ENCODE measurements at places on chromosomes 1 and 21.
A peak's percentile ranks its signal among the peaks of the same experiment; 100 is the strongest.

- DNase-seq: no peak
These were observed 4.5 kb upstream of the IL10RB start for GRCh38 chr21:33261635-33262034.

- peak; percentile 82 for DNase-seq
These were observed 80.1 kb downstream of the STUM start for GRCh38 chr1:226628612-226629155.

GRCh38 chr1:26851106-26851684, 11.8 kb upstream of the SFN start:
- DNase-seq: no peak

GRCh38 chr1:64909031-64909430, 57.3 kb downstream of the JAK1 start:
- no peak for DNase-seq

- DNase-seq: no peak
These were observed 168.2 kb upstream of the DPT start for GRCh38 chr1:168897249-168897648.

GRCh38 chr1:54462597-54463258, 56.5 kb upstream of the SSBP3 start:
- no peak for DNase-seq

DNA sequence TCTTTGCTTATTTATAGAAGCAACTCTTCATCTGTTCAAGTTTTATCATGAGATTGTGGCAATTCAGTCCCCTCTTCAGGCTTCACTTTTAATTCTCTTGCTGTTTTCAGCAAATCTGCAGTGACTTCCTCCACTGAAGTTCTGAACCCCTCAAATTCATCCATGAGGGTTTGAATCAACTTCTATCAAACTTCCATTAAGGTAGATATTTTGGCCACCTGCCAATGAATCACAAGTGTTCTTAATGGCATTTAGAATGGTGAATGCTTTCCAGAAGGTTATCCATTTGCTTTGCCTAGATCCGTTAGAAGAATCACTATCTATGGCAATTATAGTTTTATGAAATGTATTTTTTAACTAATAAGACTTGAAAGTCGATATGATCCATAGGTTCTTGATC, 946.7 kb upstream of the B3GALT2 start:
- DNase-seq: no peak

DNA sequence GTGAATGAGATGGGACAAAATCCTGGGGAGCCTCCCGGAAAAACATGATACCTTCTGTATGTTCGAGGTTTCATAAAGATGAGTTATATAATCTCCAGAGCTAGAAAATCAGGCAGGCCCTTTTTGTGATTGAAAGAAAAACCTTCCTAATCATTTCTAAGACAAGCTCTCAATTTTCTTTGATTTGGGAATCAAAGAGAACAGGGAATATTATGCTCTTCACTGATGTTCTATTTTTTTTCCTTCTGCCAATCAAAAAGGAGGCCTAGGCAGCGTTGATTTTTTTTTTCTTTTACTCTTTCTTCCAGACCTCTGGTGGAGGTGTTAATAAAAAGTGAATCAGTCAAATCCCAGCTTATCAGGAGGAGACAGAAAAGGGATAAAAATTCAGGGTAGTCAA, 34.5 kb downstream of the DIRAS3 start:
- no peak for DNase-seq

GRCh38 chr1:97505289-97505688, 415.5 kb downstream of the DPYD start:
- DNase-seq: no peak

DNA sequence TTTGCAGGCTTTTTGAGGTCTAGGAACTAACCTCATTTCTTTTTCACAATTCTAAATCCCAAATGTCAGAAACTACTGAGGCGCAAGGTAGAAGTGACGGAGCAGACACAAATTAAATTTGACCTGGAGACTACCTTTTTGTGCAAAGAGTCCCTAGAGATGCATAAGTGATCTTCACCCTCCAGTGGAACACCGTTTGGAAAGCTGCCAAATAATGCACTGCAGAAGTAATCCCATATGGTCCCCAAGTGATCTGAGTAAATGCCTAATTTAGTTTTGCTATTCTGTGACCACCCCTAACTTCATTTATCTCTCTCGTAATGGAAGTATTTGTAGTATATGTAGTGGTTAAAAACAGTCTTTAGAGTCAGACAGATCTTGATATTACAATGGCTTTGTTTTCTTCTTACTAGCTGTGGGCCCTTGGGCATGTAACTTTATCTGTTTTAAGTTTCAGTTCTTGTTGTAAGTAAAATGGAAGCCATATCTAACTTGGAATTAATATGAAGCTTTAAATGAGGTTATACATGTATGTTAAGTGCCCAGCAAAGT, 70.4 kb upstream of the IPO9 start:
- DNase-seq: peak; percentile 50

- no peak for DNase-seq
These were observed 11.7 kb downstream of the COL18A1 start for GRCh38 chr21:45416620-45417019.

DNA sequence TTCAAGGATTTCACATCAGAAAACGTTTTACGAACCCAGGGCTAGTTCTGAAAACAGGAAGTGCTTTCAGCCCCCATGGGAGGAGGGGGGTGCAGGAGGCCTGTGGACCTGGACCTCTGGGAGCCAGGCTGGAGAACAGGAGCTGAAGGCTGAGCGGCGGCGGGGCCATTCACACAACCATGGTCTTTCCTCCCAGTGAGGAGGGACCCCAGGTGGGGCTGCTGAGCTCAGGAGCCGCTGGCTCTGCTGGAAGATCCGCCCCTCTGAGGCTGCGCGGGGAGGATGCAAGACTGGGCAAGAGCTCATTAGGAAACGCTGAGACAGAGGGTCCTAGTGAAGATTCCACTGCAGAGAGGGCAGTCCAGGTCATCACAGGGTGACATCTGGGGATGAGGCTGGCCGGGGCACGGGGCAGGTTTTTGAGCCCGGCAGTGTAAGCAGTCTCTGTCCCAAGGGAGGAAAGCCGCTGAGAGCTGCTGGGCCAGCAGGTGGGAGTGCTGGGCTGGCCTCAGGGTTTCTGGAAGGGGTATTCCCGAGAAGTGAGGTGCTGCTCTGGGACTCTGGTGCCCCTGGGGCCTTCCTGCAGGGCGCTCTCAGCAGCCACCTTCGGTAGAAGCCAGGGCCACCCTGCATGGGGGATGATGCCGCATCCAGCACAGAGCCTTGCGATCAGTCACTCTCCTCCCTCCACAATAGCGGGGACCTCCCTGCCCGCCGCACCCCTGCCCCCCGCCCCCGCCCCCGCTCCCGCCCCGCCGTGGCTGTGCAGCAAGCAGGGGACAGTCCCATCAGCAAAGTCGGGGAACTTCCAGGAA, 7.5 kb downstream of the MX2 start:
- peak; percentile 43 for DNase-seq

DNA sequence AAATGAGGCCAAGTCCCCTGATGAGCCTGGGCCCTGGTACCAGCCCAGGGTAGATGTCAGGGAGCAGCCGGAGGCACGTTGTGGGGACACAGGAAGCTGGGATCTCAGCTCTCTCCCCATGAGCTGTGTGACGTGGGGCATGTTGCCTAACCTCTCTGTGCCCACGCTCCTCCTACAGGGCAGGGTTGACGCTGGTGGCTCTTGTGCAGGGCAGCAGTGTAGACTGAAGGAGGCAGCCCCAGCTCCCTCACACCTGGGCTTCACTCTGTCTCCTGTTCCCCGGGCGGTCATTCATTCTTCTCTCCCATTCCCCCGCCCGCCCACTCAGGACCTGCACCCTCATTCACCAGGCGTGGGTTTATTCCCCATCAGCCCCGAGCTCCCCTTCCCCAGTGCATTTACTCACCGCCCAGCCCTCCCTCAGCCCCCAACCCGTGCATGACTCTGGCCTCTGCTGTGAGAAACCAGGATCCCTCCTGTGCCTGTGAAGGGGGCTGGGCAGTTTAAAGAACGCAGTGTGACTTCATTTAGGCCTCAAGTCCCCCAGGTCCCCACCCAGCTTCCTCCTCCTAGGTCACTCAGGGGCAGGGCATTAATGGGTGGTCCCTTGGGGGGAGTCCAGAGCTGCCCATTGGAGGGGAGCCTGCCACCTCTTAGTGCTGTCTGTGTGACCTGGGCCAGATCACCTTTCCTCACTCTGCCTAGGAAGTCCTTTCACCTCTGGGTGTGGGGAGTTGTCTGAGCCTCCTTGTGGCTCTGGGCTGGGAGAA, 285.7 kb downstream of the PTPRU start:
- DNase-seq: no peak

- peak; percentile 19 for DNase-seq
These were observed 9.5 kb downstream of the SLC45A3 start for GRCh38 chr1:205670611-205671430.

DNA sequence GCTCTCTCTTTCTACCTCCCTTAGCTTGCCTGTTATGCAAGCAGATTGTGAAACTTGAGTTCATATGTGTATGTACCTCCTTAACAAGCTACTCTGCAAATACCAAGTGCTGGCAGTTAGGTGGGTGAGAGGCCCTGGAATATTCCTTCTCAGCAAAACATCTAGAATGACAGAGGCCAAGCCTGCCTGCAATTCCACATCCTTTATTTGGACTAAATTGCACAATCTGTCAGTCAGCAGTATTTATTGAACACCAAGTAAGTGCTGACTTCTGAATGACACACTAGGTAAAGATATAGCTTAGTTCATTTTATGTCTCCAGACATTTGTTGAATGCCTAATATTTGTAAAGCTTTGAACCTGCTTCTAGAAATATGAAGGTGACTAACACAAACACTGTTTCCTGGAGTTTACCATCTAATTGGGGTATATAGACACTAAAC, 87.5 kb downstream of the RGL1 start:
- no peak for DNase-seq

- DNase-seq: no peak
These were observed 33.5 kb downstream of the SCYL3 start for GRCh38 chr1:169860187-169860586.

DNA sequence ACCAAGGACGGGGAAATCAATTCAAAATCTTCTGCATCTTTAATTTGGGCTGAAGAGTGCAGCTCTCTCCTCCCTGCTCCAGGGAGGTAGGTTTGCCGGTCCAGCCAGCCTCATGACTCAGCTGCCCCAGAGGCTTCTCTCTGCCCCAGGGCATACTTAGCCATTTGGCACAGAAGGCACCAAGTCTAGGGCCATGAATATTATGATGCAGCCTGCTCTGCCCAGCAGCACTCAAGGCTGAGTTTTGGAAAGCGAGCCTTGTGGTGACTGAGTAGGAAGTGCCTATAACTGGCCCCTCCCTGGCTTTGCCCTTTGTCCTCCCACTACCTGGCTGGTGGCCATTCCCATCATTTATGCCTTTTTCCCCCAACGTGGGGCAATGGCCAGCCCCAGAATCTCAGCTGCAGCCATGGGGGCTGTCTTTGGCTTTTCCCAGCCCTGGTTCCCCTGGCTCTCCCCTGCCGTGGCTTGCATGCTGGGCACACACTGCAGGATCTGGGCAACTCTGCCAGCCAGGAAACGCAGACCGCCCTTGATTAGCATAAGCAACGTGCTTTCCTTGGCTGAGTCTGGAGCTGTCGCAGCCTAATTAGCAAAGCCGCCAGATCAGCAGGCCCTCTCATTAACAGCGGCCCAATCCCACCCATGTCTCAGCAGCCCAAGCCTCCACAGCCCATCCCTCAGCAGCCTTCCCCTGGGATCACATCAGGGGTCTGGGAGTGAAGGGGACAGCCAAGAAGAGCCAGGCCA, 258.6 kb upstream of the TMEM51 start:
- no peak for DNase-seq

- DNase-seq: no peak
These were observed 96.0 kb upstream of the GNG4 start for GRCh38 chr1:235745503-235746136.

DNA sequence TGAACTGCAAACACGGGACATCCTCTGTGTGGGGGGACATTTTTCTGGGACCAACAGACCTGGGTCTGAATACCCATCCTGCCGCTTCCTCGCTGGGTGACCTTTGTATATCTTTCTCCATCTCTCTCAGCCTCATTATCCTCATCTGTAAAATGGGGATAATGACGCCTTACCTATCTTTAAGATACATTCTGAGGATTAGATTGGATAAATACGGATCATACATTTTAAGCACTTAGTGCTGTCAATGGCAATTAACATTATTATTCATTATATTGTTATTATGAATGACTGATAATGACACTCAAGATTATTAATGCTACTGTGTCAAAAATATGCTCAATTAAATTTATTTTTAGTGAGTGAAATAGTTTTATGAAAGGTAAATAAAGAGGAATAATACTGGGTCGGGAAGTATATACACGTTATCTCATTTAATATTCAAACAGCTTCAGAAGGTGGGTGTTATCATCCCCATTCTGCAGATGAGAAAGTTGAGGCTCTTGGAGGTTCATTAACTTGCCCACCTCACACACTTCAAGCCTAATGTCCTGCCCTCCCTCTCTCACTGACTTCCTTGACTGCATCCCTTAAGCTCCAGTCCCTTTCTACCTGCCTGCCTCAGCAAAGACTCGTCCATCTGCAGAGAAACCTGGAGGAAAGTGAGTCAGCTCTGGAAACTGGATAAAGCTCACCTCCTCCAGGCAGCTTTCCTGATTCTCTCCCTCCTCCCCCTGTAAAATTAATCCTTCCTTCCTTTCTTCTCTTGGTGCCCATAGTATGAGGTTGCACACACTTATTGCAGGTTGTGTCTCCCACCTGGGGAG, 120.7 kb upstream of the JUN start:
- no peak for DNase-seq

GRCh38 chr1:1272341-1273208, 1.1 kb downstream of the UBE2J2 start:
- no peak for DNase-seq

DNA sequence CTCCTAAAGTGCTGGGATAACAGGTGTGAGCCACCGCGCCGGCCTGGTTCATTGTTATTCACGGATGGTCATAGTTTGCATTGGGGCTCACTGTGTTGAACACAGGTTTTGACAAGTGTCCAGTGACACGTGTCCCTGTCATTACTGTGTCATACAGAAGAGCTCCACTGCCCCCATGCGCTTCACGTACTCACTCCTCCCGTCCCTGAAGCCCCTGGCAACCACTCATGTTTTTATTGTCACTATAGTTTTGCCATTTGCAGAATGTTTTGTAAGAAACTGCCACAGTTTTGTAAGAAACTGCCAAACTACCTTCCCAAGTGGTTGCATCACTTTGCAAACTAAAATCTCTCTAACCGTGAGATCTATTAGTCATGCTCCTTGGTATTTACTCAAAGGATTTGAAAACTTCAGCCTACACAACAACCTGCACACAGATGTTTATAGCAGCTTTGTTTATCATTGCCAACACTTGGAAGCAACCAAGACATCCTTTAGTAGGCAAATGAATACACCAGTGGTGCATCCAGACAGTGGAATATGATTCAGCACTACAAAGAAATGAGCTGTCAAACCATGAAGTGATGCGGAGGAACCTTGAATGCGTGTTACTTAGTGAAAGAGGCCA, 163.2 kb upstream of the COL6A1 start:
- DNase-seq: no peak

GRCh38 chr1:95653618-95654017, 419.6 kb downstream of the RWDD3 start:
- DNase-seq: no peak

- no peak for DNase-seq
These were observed 5.9 kb upstream of the CXADR start for GRCh38 chr21:17506951-17507350.

GRCh38 chr1:101920577-101920976, 76.1 kb downstream of the OLFM3 start:
- DNase-seq: peak; percentile 8
